SK-N-MC (cell line): ENCODE measurements at places on chromosomes 13 and 19.

DNA sequence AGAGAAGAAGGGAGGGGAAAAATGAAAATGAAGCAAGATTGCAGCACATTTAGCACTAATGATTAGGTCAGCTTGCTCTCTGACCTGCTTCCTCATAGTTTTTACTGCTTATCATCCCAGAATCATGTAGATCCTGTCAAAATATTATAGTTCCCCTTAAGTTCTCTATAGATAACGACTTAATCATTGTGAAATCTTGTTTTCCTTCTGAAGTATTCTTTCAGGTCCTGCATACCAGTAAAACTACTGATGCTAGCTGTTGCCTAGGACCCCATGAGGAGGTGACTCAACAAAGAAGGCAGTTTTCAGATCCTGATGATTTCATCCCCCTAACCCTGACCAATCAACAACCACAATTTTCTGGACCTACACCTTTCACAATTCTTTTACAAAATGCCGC is 1131.7 kb downstream of the SLITRK5 start:
- no peak for DNase-seq

- DNase-seq = no peak
Observed at GRCh38 chr19:39030854-39031367, 1.4 kb downstream of the FBXO27 start.

GRCh38 chr13:97124915-97125809 is 97.0 kb upstream of the MBNL2 start:
- peak; percentile 87 for DNase-seq

DNA sequence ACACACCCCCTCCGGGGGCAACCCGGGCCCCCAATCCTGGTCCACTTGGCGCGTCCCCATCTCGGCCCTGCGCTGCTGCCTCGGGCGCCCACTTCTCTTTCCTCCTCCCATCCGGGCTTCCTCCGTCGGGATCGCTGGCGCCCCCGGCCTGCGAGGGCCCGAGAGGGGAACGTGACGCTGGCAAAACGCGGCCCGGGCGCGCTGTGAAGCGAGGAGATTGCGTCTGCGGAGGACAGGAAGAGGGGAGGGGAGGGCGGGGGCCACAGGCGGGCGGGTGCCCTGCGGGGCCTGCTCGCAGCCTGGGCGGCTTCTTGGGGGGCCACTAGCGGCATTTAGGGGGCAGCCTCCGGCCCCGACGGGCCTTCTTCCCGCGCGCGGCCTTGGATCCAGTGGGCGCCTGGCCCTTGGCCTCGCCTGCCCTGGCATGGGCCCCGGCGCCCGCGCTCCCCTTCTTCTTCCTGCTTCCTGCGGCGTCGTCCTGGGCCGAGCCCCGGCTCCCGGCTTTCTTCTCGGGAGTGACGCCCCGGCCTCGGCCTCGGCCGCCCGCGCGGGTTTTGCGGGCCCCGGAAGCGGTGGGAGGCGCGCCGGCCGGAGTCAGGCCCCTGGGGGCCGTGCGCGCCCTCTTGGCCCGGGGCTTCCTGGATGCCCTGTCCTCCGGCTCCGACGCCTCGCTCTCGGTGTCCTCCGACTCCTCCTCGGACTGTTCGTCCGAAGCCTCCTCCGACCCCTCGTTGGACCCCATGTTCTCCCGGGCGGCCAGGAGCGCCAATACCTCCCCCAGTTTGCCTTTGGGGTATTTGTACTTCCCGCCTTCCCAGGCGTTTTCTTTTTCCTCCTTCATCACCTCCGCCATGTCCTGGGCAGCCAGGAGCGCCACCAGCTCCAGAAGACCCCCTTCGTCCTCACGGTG is 2.2 kb downstream of the PNMA8B start:
- DNase-seq = no peak

- no peak for DNase-seq
Observed at GRCh38 chr19:31127134-31127967, 221.9 kb downstream of the TSHZ3 start.

GRCh38 chr13:25281935-25282332 is 5.4 kb downstream of the MTMR6 start:
- DNase-seq = no peak

GRCh38 chr13:36344173-36344572 is 2.0 kb downstream of the SPART start:
- DNase-seq = no peak

- DNase-seq = no peak
Observed at GRCh38 chr19:3818466-3818865, 32.3 kb upstream of the MATK start.

DNA sequence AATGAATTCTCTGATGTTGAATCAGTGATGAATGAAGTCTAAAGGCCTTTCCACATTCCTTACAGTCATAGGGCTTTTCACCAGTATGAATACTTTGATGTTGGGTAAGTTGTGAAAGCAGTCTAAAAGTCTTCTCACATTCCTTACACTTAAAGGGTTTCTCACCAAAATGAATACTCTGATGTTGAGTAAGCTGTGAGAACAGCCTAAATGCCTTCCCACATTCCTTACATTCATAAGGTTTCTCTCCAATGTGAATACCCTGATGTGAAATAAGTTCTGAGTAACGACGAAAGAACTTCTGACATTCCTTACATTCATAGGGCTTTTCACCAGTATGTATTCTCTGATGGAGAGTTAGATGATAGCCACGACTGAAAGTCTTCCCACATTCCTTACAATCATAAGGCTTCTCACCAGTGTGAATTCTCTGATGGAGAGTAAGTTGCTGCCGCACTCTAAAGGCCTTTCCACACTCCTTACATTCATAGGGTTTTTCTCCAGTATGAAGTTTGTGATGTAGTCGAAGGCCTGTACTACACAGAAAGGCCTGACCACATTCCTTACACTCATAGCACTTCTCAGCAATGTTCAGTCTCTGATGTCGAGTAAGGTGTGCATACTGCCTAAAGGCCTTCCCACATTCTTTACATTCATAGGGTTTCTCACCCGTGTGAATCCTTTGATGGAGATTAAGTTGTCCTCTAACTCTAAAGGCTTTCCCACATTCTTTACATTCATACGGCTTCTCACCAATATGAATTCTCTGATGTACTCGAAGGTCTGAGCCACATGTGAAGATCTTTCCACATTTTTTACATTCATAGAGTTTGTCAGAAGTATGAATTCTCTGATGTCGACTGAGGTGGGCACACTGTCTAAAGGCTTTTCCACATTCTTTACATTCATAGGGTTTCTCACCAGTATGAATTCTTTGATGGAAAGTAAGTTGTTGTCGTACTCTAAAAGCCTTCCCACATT is 19.9 kb downstream of the ZFP30 start:
- DNase-seq = no peak

DNA sequence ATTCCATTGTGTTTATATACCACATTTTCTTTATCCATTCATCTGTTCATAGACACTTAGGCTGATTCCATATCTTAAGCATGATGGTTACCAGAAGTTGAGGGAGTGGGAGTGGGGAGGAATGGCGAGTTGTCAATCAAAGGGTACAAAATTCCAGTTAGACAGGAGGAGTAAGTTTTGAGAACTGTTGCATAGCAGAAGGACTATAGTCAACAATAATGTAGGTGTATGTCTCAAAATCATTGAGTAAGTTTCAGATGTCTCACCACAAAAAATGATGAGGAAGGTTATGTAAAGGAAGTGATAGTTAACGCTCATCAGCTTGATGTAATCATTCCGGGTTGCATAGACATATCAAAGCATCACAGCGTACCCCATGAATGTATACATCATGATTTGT is 4.6 kb upstream of the UBL3 start:
- DNase-seq = no peak

DNA sequence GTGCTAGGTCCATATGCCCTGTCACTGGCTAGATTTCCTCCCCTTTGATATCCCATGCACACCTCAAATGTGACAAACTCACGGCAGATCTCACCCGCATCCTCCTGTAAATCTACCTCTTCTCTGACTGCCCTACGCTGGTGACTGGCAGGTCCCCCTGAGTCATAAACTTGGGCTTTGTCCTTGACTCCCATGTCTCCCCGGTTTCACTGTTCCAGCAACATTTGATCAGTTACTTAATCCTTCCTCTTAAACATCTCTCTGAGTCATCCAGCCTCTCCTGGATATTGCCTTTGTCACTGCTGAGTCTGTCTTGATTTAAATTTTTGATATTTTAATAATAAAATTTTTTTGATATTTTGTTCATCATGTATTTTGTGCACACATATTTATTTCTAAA is 26.5 kb downstream of the FAM216B start:
- no peak for DNase-seq

DNA sequence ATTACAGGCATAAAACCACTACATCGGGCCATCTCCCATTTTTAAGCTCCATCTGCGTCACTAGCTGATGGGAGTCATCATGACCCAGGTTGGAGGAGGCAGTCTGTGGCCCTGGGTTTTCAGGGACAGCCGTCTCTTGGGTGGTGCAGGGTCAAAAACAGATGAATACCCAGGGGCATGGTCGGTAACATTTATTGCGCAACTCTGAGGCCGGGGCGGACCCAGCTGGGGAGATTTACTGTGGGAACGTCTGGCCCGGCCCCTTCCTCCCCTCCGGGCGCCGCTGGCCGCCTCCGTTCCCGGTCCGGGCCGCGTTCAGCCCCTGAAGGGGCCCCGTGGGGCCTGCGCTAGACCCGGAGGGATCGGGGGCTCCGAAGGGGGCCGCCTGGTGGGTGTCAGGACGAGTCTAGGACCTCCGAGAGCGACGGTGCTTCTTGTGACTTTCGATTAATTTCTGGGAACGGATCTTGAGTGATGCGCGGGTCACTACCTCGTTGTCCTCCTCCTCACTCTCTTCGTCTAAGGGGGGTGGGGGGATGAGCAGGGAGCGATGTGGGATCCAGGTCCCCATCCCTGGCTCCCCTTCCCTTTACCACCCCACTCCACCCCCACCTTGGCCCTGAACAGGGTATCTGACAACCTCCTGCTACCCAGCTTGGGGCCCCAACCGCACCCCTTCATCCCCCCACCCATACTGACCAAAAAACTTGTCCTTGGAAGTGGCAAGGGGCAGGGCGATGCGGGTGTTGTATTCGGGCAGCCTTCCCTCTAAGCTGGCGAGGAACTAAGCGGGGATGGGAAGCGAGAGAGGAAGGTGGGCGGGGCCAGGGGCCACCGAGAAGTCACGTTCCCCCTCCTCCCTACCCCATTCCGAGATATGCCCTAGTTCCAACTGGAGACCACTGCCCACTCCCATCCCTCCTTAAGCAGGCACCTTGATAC is 1.6 kb upstream of the RGL3 start:
- no peak for DNase-seq

DNA sequence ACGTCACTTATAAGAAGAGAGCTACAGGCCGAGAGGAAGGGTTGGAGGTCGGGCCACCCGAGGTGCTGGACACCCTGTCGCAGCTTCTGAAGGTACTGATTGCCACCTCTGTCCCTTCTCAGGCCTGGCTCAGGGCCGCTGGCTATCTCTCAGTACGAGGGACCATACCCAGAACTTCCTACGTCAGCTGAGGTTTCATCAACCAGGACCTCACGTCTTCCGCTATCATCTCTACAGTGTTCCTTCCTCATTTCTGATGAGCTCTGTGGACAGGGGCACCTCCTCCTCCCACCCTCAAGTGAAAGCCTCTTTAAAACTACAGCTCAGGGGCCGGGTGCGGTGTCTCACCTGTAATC is 58.2 kb upstream of the USE1 start:
- no peak for DNase-seq

DNA sequence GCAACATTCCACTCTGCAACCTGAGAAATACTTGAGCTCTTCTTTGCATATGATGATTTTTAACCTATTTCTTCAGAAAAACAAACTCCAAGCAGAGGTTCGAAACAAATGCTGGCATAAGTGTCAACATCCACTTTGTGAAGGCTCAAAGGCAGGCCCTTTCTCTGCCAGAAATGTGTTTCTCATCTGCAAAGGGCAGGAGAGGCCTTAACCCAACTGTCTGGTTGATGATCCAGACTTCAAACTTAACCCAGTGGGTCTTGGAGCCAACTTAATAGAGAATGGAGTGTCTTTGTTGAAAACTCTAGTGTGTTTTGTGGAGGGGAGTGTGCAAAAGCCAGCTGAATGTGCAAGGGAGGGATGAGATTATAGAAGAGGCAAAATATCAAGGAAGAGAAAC is 28.3 kb upstream of the ZNF507 start:
- DNase-seq = no peak

DNA sequence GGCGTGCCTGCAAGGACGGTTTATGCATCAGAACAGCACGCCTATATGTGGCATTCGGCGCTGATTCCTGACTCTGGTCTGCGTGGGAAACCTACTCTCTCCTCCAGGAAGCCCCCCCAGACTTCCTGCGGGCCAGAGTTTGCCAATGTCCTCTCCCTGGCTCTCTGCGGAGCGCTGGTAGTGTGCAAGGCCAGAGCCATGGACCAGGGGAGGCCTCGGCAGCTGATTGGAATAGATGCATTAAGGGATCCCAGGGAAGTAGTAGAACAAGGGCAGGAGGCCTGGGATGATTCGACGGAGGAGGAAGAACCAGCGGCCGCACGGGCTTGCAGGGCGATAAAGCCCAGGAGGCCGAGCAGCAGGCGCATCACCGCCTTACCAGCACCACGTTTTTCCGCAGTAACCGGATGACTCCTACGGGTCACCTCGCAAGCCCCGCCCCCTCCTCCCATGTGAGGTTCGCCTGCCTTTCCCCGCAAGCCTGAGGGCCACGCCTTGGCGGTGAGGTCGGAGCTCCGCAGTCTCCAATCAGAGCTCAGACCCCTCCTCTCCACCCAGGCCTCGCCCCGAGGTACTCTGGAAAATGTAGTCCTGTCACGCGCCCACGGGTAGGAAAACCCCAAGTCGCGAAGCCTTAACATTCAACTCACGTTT is 5.0 kb downstream of the CLEC11A start:
- no peak for DNase-seq

DNA sequence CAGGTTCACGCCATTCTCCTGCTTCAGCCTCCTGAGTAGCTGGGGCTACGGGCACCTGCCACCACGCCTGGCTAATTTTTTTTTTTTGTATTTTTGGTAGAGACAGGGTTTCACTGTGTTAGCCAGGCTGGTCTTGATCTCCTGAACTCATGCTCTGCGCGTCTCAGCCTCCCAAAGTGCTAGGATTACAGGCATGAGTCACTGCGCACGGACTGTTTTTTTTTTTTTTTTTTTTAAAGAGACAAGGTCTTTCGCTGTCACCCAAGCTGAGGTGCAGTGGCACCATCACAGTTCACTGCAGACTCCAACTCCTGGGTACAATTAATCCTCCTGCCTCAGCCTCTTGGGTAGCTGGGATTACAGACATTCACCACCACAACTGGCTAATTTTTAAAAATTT is 8.2 kb upstream of the ADAMTS10 start:
- DNase-seq = no peak

- no peak for DNase-seq
Observed at GRCh38 chr13:44876782-44877324, 112.4 kb downstream of the NUFIP1 start.

DNA sequence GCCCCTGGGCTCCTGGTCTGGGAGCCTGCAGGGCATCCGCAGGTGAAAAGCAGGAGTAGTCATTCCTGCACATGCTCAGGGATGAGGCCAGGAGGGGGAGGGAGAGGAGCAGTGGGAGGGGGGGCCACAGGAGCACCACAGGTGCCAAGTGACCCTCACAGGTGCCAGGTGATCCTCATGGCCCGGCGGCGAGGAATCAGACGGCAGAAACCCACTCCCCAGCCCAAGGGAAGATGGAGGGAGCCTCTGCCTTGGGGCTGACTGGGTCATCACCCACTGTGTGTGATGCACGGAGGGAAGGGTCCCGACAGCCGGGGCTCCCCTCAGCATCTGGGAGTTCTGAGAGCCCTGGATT is 27.4 kb downstream of the SH3GL1 start:
- DNase-seq = no peak

- no peak for DNase-seq
Observed at GRCh38 chr13:48592688-48593049, 59.8 kb upstream of the RCBTB2 start.
